ENCODE measurements at places on chromosomes 11 and 22. TPM values are rescaled to one million over a fixed set of nuclear protein-coding genes. Genes with fewer than 3 reads are reported as not detected.

DNA sequence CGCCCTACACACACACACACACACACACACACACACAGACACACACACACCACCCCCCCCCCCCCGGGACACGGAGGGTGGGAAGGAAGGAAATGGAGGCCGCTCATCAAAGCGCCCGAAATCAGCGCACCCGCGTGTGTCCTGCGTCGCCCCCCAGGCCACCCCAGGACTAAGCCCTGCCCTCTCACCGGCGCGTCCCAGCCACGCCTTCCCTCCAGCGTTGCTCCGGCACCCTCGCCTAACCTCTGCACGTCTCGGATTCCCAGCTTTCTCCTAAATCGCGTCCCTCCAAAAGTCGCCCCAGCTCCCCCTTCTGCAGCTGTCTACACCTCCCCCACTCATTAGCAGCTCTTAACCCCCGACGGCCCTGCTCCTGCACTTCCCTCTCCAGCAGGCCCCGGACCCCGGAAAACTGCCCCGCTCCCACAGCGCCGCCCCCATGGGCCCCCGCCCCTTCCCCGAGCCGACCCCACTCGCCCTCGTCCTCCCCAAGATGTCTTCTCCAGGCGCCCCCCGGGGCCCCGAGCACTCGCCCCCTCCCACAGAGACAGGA is 557 bp downstream of the PACSIN2 start:
- no peaks in the 10 kb centered on the region for H3K27me3 ChIP-seq
- peak overlapping the region; percentile 55 for H3K4me3 ChIP-seq
- peak; percentile 68 for DNase-seq
- no peaks in the 10 kb centered on the region for H3K36me3 ChIP-seq

GRCh38 chr11:78870655-78871054 is 296.0 kb upstream of the NARS2 start:
- no peak for DNase-seq
- H3K4me1 ChIP-seq: no peaks in the 10 kb centered on the region
- H3K4me3 ChIP-seq: no peak overlapping the region
- no peak overlapping the region for H3K27ac ChIP-seq
- no peaks in the 10 kb centered on the region for H3K36me3 ChIP-seq

DNA sequence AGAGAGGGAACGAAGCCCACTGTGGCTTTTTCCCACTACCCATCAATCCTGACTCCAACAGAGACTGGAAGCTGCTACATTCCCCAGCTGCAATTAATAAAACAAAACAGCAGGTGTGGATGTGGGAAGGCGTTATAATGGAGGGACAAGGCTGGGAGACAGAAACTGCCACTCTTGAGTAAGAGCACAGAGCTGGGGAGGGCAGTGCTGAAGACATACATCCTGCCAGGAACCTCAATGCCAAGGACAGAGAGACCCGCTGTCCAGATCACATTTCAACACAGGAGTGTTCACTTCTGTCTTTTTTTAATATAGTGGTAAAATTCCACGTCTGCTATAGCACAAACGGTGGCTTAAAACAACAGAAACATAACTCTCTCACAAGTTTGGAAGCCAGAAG is 94.5 kb downstream of the LARGE1 start:
- H3K27me3 ChIP-seq: no peaks in the 10 kb centered on the region
- peaks cover 6% of the 10 kb centered on the region for H3K4me1 ChIP-seq
- no peak for DNase-seq
- H3K27ac ChIP-seq: no peak overlapping the region

ZDHHC8 gene
- total RNA-seq: 13.7 TPM

MTNR1B gene
- not detected for total RNA-seq

FBXO3 gene
- total RNA-seq: 34.8 TPM

Data from muscle of leg (tissue), 16 donors.